Stimulated activated CD4-positive, alpha-beta T cell treated with anti-CD3 and anti-CD28 coated beads, Interleukin-12 subunit alpha, Interleukin-12 subunit beta, amount 100 ng/mL, for 48 hours (primary cell): ENCODE measurements at places on chromosomes 5 and 9.

DNA sequence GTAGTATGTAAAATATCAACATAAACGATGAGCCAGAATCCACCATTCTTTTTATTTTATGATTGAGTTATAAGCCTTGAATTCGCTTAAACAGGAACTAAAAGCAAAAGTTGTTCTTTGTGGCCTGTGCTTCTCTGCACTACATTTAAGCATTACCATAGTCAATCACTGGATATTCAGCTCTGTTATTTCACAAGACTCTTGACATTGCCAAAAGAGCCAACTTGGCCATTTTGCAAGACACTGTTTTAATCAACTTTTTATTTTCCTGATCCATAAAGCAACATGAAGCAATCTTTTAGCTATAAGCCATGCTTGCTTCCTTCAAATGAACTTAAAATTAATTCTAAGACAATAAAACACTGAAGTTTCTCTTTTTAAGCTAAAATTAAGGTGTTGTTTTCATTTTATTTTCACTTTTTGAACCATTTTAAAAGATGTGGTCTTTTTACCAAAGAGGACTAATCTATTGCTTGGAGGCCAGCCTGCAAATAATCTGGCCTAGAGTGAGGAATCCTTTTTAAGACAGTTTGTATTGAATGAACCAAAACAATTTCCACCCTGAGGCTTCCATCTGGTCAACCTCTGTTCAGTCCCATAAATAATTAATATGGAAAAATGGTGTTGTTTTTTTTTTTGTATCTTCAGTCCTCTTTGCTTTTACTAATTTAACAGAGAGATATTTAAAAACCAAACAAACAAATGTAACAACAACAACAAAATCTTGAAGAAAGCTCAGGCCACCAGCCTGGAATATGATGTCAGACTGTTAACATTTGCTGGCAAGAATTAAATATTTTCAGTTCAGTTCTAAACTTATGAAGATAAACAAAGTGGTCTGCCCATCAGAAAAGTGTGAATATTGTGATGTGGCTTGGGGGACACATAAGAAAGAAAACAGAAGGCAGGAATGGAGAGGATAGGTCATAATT is 274.4 kb downstream of the MARCHF11 start:
- DNase-seq: no peak

DNA sequence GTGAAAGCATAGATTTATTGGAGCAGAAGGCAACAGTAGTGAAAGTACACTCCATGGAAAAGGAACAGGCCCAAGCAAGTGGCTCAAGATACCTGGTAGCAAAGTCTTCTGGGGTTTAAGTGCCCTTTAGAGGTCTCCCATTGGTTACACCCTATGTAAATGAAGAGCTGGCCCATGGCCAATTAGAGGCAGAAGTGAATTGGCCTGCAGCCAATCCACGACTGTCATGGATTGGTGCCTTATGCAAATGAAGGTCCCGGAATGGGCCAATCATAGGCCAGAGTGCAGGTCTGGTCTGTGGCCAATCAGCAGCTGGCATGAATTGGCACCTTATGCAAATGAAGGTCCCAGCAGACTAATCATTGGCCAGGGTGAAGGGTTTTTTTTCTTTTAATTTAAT is 64.2 kb upstream of the PCSK5 start:
- no peak for DNase-seq

DNA sequence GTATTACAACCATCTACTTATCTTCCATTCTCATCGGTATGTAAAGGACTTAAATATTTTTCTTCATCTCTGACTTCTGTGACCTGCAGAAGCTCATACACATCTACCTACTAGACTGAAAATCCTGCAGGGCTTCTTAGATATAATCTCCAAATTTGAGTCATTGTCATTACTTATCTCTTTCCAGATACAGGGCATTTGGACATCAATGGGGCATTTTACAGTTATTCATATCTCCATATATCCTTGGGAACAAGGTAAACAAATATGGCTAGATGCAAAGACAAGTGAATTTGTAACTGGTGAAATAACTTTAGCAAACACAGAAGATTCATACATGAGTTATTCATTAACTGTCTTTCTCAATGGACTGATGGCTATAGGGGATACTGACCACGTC is 37.7 kb upstream of the IL7R start:
- no peak for DNase-seq

GRCh38 chr5:156128026-156128425 is 198.9 kb upstream of the SGCD start:
- DNase-seq: no peak

DNA sequence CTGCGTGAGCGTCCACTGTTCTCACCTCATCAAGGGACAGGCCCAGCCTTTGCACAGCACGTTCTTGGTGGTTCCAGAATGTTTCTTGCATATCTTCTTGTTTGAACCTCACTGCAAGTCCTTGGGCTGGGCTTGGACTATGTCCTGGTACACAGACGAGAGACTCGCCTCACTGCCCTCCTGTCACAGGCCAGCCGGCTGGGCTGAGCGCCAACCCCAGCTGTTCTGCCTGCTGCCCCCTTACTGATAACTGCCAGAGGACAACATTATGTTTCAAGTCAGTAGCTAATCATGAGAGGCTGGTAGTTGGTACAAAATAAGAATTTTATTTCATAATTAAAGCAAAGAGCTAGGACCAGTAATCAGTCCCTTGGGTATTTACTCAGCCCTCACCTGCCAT is 52.8 kb upstream of the LRRTM2 start:
- no peak for DNase-seq

DNA sequence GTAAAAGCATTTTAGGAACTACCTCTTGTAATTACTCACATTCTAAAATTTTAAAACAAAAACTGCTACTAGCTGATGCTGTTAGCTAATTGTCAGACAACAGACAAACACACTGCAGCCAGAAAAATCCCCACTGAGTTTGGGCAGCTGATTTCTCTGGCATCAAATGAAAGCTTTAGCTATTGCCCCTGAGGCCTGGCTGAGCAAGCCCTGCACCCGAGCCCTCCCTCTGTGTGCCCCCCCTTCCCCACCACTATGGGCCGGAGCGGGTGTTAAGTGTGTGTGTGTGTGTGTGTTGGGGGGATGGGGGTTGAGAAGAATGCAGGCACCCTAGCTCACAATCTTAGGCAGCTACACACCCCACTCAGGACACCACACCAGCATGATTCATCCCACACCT is 2.4 kb downstream of the NEUROG1 start:
- no peak for DNase-seq

- no peak for DNase-seq
Observed at GRCh38 chr5:128876569-128877382, 88.5 kb upstream of the SLC27A6 start.
